ENCODE measurements at places on chromosomes 2 and 18.

GRCh38 chr2:191854382-191855372 is 7.8 kb upstream of the CAVIN2 start:
- DNase-seq, result no peak

DNA sequence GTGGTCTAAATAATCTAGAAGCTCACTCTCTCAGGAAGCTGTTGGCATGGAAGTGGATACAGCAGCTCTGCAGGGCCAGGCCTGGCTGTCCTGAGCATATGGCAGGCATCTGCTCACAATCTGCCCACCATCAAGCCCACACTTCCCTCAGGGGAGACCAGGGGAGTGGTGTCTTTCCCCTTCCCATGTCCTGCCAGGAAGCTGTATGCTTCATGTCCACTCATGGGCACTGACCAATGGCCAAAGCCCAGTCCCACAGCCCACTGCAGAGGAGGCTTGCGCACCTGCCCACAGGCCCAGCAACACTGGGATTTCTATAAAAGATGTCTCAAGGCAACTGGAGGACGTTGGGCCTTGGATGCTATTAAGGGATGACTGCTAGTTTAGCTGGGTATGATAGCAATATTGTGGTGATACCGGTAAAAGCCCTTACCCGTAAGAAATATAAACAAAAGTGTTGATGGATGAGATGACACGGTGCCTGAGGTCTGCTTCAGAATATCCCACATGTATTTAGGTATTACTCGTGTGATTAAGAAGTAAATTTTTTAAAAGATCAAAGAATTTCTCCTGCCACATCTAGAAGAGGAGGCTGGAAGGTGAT is 106.7 kb upstream of the CTDP1 start:
- no peak for DNase-seq

DNA sequence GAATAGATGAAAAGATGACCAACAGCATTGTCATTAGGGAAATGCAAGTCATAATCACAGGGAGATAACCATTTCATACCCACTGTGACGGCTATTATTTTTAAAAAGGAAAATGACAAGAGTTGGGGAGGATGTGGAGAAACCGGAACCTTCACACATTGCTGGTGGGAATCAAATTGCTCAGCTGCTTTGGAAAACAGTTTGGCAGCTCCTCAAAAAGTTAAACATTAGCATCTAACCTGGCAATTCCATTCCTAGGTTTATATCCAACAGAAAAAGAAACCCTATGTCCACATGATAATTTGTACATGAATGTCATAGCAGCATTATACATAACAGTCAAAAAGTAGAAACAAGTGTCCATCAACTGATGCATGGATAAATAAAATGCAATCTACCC is 58.2 kb downstream of the KCNG3 start:
- DNase-seq, result no peak

GRCh38 chr2:112821142-112821541 is 15.4 kb downstream of the IL1B start:
- DNase-seq, result no peak

GRCh38 chr2:35741556-35741955 is 614.0 kb upstream of the CRIM1 start:
- DNase-seq, result no peak

GRCh38 chr18:70288171-70288850 is 534 bp upstream of the SOCS6 start:
- DNase-seq, result no peak

DNA sequence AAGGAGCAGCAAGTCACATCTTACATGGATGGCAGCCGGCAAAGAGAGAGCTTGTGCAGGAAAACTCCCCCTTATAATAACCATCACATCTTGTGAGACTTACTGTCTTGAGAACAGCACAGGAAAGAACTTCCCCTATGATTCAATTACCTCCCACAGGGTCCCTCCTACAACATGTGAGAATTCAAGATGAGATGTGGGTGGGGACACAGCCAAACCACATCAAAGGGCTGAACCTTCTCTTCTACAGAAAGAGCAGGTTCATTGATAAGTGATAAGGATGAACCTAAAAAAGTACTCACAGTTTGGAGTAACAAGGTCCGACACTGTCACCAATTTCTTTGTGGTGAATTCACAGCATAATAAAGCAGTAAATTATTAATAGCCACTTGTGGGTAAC is 422.2 kb upstream of the FSIP2 start:
- no peak for DNase-seq

- no peak for DNase-seq
These were observed 90.2 kb downstream of the DGKD start for GRCh38 chr2:233444501-233444900.

DNA sequence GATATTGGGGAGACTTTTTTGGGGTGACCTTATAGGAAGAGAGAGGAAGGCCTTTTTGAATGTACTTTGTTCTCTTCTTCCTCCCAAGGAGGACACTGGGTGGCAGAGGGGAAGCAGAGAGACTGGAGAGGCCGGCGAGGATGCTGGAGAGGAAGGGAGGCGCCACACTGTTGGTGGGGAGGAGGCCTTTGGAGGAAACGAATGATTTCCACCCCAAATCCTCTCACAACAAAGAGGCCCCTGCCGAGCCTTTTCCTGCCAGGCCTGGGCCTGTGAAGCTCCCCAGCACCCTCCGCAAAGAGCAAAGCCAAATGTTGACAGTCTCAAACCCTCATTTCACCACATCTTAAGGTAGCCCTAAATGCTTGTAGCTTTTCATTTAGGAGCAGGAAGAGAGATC is 59.0 kb upstream of the UPP2 start:
- no peak for DNase-seq

- no peak for DNase-seq
These were observed 27.5 kb downstream of the MAP2 start for GRCh38 chr2:209451209-209451834.

DNA sequence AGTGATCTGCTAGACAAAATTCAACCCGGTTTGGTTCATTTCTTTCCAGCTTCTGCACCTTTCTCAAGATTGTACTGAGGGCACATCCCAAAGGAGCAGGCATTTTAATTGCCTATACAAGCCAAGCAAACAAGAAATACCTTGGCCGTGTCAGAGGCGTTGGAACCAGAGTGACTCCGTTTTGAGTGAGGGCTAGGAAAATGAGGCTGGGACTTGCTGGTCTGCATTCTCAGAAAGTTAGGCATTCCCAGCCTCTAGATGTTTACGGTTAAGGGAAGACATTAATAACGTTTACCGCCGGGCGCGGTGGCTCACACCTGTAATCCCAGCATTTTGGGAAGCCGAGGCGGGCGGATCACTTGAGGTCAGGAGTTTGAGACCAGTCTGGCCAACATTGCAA is 1.5 kb upstream of the GEMIN6 start:
- DNase-seq, result no peak

- DNase-seq, result no peak
These were observed 7.8 kb downstream of the CCDC85A start for GRCh38 chr2:56191617-56192016.

GRCh38 chr2:24021122-24021998 is 11.5 kb downstream of the MFSD2B start:
- DNase-seq, result no peak

DNA sequence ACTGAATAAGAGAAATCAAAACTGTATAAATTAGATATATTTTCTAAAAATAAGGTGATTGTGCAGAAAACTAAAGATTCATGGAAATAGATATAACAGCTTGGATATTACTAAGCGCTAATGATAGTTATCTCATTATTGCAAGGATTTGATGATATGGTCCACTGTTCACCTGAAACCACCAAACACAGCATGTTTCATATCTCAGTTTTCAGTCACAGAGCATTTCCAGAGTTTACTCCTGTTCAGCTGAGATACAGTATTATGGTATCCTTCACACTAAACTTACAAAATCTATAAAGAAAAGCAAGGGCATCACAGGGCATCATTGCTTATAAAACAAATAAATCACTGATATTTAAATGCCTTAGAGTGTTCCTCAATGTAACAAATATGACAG is 591.6 kb downstream of the ERBB4 start:
- no peak for DNase-seq

- DNase-seq, result no peak
These were observed 1.2 kb upstream of the HS1BP3 start for GRCh38 chr2:20652141-20652540.

GRCh38 chr2:231364961-231365810 is 30.3 kb upstream of the B3GNT7 start:
- DNase-seq, result peak; percentile 44

DNA sequence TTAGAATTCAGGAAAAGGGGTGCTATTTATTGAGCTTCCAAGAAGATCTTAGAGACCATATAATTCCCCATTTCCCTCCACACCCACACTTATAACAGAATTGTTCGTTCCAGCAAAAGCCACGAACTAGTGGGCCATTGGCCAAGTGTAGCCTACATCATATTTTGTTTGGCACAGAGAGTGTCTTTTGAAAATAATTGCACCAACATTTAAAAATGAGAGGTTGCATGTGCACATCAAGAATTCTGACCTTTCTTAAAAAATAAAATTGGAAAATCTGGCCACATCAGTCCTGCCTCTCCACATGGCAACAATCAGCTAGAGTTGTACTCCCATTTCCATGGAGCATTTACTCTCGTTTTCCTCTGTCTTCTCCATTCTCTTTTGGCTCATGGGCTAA is 655.5 kb upstream of the FANCL start:
- DNase-seq, result no peak

- DNase-seq, result no peak
These were observed 129.5 kb upstream of the ZNF804A start for GRCh38 chr2:184468826-184469225.

DNA sequence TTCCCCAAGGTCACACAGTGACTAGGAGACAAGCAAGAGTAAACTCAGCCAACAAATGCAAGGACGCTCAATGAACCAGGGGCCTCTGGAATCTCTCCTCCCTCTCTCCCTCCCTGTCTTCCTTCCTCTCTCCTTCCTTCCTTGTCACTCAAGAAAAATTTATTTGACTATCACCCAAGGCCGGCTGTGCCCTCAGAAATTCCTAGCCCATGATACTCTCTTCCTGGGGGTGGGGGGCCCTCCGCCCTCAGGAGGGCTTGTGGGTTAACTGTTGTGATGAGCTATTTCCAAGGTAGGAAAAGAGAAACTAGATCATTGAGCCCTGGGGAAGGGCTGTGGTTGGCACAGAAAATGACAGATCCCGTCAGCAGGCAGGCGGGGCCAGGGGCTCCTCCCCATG is 21.7 kb downstream of the INHBB start:
- peak; percentile 30 for DNase-seq

- no peak for DNase-seq
These were observed 42.9 kb downstream of the ADI1 start for GRCh38 chr2:3476321-3476984.

- DNase-seq, result no peak
These were observed 109.6 kb upstream of the CDC42EP3 start for GRCh38 chr2:37781028-37781427.

GRCh38 chr2:108165729-108166128 is 74.0 kb upstream of the SULT1C3 start:
- no peak for DNase-seq

- DNase-seq, result no peak
These were observed 437.5 kb upstream of the NXPH2 start for GRCh38 chr2:139217641-139218040.

DNA sequence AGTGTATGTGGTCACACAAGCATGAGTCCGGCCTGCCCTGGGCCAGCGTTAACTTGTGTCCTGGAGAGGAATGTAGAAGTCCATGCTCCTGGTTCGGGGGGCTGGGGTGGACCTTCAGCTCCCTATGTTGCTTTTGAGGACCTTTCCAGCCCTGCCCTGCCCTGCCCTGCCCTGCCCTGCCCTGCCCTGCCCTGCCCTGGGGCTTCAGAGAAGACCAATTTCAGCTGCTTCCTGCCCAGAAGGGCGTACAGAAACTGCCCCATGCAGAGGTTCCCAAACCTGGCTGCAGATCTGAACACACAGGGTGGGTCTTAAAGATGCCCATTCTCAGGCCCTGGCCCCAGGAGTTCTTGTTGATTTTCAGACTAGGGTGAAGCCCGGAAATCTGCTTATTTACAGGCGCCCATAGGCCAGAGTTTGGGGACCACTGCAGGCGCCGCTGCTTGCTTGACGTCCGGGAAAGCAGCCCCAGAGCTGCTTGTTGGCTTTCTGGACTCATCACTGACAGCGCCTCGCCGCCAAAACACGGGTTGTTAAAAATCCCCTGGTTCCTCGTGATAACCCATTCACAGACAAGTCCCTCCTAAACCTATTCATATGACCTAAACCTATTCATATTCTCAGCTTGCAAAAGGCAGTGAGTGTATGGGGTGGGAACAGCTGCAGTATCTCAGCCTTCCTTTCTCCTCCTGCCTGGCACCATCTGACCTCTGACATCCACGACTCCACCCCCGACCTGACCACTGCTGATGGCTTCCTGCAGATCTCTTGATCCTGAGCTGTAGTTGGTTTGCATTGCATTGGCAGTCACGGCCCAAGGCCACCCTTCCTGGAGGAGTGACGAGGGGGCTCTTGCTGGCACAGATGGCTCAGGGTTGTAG is 198.3 kb downstream of the GLI2 start:
- DNase-seq, result no peak

- no peak for DNase-seq
These were observed 1564.6 kb upstream of the NXPH2 start for GRCh38 chr2:140344838-140345237.

DNA sequence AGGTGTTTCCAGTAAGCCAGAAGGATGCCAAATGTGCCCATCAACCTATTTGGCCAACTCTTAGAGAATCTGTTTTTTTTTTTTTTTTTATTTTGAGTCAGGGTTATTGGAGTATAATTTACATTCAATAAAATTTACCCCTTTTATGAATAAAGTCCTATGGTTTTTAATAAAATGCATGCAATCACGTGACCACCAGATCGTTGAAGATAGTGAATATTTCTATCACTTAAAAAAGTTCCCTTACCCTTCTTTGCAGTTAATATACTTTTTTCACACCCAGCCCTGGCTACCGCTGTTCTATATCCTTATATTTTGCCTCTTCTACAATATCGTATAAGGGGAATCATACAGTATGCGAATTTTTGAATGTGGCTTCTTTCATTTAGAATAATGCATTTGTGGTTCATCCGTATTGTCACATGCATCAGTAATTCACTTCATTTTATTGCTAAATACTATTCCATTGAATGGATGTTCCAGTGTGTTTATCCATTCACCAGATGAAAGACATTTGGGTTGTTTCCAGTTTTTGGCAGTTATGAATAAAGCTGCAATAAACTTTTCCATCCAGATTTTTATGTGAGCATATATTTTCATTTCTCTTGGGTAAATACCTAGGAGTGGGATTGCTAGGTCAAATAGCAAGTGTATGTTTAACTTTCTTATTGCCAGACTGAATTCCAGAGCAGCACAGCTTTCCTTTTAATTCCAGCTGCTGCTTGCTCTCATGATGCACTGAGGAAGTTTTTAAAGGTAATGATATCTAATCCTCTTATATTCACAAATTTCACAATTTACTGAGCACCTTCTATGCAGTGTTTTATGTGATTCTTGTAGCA is 156.3 kb upstream of the NT5C1B start:
- no peak for DNase-seq

GRCh38 chr2:177705511-177706173 is 313.1 kb downstream of the AGPS start:
- DNase-seq, result no peak

DNA sequence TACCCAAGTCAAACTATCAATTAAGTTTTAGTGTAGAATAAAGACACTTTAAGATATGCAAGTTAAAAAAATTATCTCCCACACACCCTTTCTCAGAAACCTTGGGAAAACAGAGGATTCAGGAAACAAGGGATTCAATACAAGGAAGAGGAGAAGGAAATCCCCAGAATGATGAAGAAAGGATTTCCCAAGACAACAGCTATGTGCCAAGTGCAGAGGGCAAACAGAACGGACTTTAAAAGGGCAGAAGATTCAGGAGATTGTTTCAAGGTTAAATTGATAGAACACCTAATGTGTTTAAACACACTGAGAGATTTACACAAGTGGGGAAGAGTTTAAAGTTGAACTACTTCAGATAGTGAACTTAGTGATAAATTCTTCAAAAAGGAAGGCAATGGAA is 71.5 kb upstream of the EPAS1 start:
- no peak for DNase-seq

GRCh38 chr2:203418271-203418670 is 90.1 kb downstream of the ABI2 start:
- no peak for DNase-seq
